ENCODE measurements at places on chromosomes 12 and 14.

DNA sequence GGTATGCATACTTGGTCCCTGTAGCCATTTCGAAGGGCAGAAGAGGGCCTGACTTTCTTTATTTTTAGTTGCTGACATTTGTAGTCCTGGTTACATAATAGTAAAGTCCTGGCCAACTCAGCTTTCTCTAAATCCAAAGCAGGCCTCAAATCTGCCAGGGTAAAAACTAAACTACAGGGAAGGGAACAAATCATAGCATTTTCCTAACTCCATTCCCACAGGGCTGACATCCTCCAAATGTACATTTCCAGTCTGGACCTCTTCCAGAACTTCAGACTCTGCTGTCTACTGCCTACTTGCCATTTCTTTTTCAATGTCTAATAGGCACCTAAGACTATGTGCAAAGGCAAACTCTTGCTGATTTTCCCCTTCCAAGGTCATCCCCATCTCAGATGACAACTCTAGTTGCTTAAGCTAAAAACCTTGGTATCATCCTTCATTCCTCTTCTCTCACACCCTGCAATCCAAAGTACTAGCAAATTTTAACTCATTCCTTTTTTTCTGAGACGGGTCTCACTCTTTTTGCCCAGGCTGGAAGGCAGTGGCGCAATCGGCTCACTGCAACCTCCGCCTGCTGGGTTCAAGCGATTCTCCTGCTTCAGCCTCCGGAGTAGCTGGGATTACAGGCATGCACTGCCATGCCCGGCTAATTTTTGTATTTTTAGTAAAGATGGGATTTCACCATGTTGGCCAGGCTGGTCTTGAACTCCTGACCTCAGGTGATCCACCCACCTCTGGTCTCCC lies 2.0 kb downstream of the DDIT3 start:
- no peak overlapping the region for H3K27ac ChIP-seq
- peaks cover 43% of the 10 kb centered on the region for H3K4me1 ChIP-seq
- peak overlapping the region; percentile 100 for H3K4me3 ChIP-seq
- peaks cover 19% of the 10 kb centered on the region for H3K36me3 ChIP-seq
- peaks cover 14% of the 10 kb centered on the region for H3K27me3 ChIP-seq

- no peak for DNase-seq
- H3K4me1 ChIP-seq = no peaks in the 10 kb centered on the region
- H3K36me3 ChIP-seq = no peaks in the 10 kb centered on the region
- no peak overlapping the region for H3K4me3 ChIP-seq
Observed at GRCh38 chr14:76394569-76394968, 18.6 kb downstream of the ESRRB start.

- peaks cover 4% of the 10 kb centered on the region for H3K36me3 ChIP-seq
- no peak for DNase-seq
- no peaks in the 10 kb centered on the region for H3K27me3 ChIP-seq
- peaks cover 8% of the 10 kb centered on the region for H3K4me1 ChIP-seq
Observed at GRCh38 chr12:132105467-132105866, 38.7 kb downstream of the DDX51 start.

DNA sequence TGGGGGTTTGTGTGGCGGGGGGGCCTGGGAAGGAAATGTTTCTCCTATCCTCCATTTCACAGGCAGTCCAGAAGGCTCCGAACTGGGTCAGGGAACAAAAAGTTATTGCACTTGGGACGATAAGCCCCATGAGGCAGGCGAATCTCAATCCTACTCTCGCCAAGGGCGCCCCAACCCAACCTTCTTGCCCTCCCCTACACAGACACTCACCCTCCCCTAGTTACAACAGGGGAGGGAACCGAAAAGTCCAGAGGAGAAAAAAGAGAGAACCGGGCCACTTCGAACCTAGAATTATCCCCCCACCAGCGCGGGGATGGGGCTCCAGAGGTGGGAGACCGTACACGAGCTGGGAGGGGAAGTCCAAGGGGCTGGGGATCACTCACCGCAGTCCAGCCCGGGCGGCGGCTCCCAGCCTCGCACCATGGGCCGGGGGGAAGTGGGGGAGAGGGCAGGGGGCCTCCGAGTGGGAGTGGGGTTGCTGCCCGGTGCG lies 357 bp downstream of the HOMEZ start:
- DNase-seq = no peak
- peaks cover 42% of the 10 kb centered on the region for H3K4me1 ChIP-seq
- no peaks in the 10 kb centered on the region for H3K36me3 ChIP-seq
- peak overlapping the region; percentile 44 for H3K27ac ChIP-seq
- peaks cover 6% of the 10 kb centered on the region for H3K27me3 ChIP-seq

DNA sequence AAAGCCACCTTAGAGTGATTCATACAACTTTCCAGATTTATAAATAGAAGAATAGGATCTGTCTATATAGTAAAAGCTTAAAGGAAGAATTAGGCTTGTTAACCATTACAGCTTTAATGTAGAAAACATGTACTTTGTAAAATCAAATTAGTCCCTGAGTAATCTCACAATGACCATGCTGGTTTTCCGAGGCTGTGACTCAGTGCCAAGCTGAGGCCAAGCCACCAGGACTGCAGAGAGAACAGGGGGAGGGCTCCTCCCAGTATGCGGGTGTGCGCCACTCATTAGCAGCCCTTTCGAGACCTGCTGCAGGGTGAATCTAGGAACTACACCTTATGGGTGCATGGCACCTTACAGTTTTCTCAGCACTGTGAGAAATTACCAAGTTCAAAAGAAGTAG lies 167.0 kb downstream of the EFCAB11 start:
- no peak overlapping the region for H3K4me3 ChIP-seq
- H3K4me1 ChIP-seq = peaks cover 4% of the 10 kb centered on the region
- no peaks in the 10 kb centered on the region for H3K27me3 ChIP-seq

- no peaks in the 10 kb centered on the region for H3K36me3 ChIP-seq
- no peaks in the 10 kb centered on the region for H3K4me1 ChIP-seq
- no peak overlapping the region for H3K27ac ChIP-seq
- H3K4me3 ChIP-seq = no peak overlapping the region
- H3K27me3 ChIP-seq = peaks cover 20% of the 10 kb centered on the region
Observed at GRCh38 chr12:49967777-49968250, 4.9 kb upstream of the AQP6 start.
